ENCODE measurements at places on chromosomes 7 and 10. TPM values are rescaled to one million over a fixed set of nuclear protein-coding genes. Genes with fewer than 3 reads are reported as not detected.
A peak's percentile ranks its signal among the peaks of the same experiment; 100 is the strongest.

The FEZF1 gene
- 0.67 TPM for total RNA-seq

The DPP6 gene
- 4.1 TPM for total RNA-seq

The TFR2 gene
- total RNA-seq: 2.5 TPM

The PPRC1 gene
- total RNA-seq: 51.6 TPM

DNA sequence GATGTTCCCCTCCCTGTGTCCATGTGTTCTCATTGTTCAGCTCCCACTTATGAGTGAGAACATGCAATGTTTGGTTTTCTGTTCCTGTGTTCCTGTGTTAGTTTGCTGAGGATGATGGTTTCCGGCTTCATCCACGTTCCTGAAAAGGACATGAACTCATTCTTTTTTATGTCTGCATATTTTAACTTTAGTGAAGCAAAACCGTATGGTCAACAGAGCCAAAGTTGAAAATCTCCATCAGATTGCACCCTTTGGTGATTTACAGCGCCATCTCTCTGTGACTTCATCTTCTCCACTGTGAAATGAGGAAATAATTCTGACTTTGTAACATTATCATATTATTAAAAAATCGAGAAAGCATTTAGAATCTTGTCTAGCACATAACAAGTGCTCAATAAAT lies 132.3 kb upstream of the PLXDC2 start:
- no peak overlapping the region for H3K4me3 ChIP-seq
- no peaks in the 10 kb centered on the region for H3K36me3 ChIP-seq
- no peak overlapping the region for H3K27ac ChIP-seq
- no peaks in the 10 kb centered on the region for H3K27me3 ChIP-seq

DNA sequence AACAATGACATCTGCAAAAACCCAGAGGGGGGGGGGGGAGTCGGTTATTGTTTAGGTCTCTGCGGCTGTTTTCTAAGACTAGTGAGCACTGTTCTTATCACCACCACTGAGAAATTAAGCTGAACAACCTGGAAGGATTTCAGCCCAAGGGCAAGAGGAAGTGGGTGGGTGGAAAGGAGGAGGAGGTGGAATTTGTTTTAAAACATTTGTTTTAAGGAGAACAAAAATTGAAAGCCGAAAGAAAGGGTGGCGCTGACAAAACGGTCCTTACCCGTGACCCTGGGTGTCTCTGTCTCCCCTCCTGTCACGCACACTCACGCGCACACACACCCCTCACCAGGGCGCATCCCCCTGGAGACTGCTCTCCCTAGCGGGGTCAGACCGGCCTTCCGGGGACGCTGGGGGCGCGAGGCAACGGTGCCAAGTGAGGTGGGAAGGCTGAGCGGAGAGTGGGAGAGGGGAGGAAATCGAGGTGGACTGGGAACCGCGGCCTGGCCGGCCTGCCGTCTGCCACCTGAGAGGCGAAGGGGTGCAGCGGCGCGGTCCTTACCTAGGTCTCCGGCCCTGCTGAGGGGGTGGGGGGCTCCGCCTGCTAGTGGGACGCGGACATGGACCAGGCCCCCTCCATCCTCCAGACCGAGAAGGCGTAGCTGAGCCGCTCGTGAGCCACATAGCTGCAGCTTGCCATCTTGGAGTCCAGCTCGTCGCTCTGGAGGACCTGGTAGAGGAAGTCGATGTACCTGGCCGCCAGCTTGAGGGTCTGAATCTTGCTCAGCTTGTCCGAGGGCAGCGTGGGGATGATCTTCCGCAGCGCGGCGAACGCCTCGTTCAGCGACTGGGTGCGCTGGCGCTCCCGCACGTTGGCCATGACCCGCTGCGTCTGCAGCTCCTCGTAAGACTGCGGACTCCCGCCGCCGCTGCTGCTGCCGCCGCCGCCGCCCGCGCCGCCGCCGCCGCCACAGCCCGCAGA lies 1.0 kb downstream of the TWIST1 start:
- no peak for DNase-seq
- H3K4me3 ChIP-seq: peak overlapping the region; percentile 93
- peak overlapping the region; percentile 90 for H3K27ac ChIP-seq
- H3K27me3 ChIP-seq: peaks cover 78% of the 10 kb centered on the region
- peaks cover 15% of the 10 kb centered on the region for H3K4me1 ChIP-seq

GRCh38 chr7:130493275-130493873 lies 1.5 kb downstream of the MEST start:
- DNase-seq: no peak
- peak overlapping the region; percentile 95 for H3K4me3 ChIP-seq
- H3K27ac ChIP-seq: peak overlapping the region; percentile 62
- peaks cover 32% of the 10 kb centered on the region for H3K4me1 ChIP-seq

GRCh38 chr10:34959786-34960185 lies 130.4 kb downstream of the CUL2 start:
- no peaks in the 10 kb centered on the region for H3K36me3 ChIP-seq
- no peak overlapping the region for H3K27ac ChIP-seq
- H3K4me3 ChIP-seq: no peak overlapping the region
- DNase-seq: no peak

DNA sequence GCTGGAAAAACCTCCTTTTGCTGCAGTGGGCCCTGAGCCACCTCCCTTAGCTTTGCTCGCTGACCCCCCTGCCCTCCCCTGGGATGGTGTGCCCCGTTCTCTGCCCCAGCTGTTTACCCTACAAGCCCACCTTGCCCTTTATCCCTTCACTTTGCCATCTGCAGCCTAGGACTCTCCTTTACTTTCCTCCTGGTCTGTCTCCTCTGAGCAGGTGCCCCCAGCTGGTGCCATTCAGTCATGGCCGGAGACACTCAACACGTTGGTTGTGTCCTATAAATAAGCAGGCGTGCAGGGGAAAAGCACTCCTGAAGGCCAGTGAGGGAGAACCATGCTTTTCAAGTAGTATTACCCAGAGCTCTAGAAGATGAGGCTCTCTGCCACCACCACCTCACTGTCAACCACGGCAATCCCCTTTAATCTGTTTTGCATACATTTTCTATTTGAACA lies 6.1 kb downstream of the RASSF4 start:
- DNase-seq: peak; percentile 45
- H3K27me3 ChIP-seq: no peaks in the 10 kb centered on the region
- H3K27ac ChIP-seq: peak overlapping the region; percentile 72
- H3K4me1 ChIP-seq: peaks cover 63% of the 10 kb centered on the region

GRCh38 chr10:44858988-44859387 lies 52.1 kb upstream of the TMEM72 start:
- H3K4me1 ChIP-seq: peaks cover 27% of the 10 kb centered on the region
- H3K27me3 ChIP-seq: peaks cover 25% of the 10 kb centered on the region
- H3K4me3 ChIP-seq: no peak overlapping the region
- no peaks in the 10 kb centered on the region for H3K36me3 ChIP-seq

- H3K27ac ChIP-seq: no peak overlapping the region
- no peak overlapping the region for H3K4me3 ChIP-seq
- no peaks in the 10 kb centered on the region for H3K36me3 ChIP-seq
Measured at GRCh38 chr10:8238986-8239385, 184.5 kb downstream of the GATA3 start.
